ENCODE measurements at places on chromosomes 2 and 18.

GRCh38 chr2:164456619-164457018 is 164.7 kb downstream of the GRB14 start:
- no peak for DNase-seq

- DNase-seq: no peak
Observed at GRCh38 chr2:132875193-132875592, 205.2 kb upstream of the LYPD1 start.

DNA sequence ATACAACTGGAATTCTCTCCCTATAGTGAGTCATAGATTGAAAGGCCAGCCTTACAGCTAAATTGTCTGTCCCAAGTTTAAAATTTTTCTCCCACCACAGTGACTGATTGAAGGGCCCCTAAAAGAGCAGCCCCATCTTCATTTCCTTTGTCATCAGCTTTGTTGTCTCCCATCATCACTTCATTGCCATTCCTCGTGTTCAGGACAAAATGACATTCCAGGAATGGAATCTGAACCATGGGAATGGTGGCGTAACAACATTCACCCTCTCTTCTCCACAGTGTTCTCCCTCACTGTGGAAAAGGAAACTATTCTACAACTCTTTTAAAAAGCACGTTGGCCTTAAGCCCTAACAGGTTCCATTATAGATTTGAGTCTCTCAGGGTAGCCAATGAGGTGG is 52.1 kb downstream of the PSTPIP2 start:
- no peak for DNase-seq

DNA sequence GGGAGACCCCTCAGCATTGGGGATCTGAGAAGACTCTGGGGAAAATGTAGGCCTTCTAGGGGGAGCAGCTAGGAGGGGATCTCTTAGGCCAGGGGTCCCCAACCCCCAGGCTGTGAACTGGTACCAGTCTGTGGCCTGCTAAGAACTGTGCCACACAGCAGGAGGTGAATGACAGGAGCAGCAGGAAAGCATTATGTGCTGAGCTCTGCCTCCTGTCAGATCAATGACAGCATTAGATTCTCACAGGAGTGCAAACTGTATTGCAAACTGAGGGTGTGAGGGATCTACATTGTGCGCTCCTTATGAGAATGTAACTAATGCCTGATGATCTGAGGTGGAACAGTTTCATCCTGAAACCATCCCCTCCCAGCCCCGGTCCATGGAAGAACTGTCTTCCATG is 127.3 kb downstream of the SCG2 start:
- no peak for DNase-seq

DNA sequence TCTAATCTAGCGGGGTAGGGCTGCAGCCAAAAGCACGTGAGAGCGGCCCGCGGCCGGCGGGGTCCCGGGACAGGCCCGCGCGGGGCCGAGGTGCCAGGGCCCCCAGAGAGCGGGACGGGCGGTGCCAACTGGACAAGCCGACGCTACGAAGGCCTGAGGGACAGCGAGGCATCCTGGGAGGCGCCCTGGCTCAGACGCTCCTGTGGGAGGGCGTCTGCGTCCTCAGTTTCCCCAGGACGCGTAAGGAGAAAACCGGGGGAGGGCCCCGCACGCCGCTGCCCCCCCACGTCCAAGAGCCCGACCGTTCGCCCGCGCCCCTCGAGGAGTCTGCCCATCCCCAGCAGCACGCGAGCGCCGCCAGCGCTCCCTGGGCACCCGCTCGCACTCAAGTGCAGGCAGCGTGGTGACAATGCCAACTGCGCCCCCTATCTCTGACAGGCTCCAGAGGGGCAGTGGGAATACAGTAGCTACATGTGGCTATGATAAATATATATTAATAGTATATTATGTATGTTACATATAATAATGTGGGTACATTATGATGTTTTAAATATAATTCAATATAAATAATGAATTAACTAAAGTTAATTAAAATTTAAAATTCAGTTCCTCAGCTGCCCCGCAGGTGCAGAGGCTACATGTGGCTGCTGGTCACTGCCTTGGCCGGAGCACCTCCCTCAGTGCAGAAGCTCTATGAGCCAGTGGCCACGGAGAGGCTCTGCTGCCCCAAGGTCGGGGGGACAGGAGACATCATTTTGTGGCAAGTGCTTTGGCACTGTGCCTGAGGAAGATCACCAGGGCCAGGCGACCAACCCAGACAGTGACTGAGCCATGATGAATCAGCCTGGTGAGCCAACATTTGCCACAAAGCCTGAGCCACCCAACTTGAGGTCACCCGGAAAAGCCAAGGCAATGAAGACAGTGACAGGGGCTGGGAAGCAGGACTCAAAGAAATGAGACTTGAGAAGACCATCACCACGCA is 5.5 kb upstream of the SFT2D3 start:
- no peak for DNase-seq

DNA sequence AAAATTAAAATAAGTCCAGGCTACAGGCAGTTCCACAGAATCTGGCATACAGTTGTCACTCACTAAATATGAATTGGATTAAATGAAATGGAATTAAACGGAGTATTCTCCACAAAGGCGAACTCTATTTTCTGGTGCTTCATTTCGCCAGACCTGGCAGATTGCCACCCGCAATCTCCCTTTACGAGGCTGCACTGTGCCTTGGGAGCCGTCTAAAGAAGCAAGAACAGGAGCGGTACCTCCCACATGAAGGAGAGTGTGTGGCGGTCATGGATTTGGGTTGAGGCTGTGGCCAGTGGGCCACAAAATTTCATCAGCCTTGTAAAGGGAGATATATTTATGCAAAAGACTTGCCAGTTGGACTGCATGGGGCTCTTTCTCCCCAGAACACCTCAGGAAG is 151.0 kb downstream of the OSR1 start:
- DNase-seq: no peak

- peak; percentile 74 for DNase-seq
Observed at GRCh38 chr18:67515942-67516538, 480 bp downstream of the DSEL start.

- DNase-seq: no peak
Observed at GRCh38 chr2:236745420-236746210, 176.0 kb downstream of the ACKR3 start.

- DNase-seq: no peak
Observed at GRCh38 chr2:21779786-21780185, 656.0 kb downstream of the TDRD15 start.

GRCh38 chr2:50865235-50865634 is 166.7 kb downstream of the NRXN1 start:
- no peak for DNase-seq

DNA sequence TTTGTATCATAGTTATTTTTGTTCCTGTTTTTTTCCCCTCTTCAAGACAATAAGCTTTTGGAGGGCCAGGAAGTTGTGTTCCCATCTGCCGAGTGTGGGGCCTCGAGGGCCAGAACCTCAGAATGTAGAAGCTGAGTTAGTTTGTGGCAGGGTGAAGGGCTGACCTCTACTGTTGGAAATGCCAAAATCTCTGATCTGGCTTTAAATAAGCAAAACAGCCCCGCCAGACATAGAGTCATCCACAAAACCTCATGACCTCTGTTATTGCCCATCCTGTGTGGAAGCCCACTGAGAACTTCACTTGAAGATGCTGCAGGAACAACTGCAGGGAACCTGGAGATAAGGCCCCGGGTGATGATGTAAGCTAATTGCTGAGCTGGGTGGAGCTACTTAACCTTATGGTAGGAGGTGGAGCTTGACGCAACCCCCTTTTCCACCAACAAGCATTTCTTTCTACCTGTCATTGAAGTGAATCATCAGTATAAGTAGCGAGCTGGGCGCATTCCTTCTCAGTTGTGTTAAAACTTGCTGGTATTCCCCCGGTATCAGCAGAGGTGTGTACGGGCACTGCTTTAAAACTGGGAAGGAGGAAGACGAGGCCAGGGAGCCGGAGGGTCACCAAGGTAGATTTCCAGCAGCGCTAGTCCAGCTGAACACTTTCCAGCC is 177.2 kb downstream of the NEDD4L start:
- DNase-seq: no peak

- no peak for DNase-seq
Observed at GRCh38 chr2:111157798-111158197, 37.1 kb downstream of the BCL2L11 start.

DNA sequence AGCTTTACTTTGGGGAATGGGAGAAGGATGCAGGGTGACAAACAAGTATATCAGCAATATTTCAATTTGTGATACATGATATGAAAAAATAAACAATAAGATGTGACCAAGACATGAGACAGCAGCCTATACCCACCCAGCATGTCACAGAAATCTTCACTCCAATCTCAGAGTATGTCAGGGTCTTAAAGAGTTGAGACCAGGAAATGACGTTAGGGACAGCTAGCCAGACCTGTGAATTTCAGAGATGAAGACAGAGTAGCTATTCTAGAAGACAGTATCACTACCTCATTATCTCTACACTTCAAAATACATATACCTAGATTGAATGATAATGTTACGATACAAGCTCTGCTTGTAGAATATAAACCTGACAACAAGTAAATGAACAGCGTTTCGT is 282.8 kb downstream of the ZEB2 start:
- no peak for DNase-seq

- DNase-seq: no peak
Observed at GRCh38 chr2:161243312-161243711, 64.9 kb upstream of the PSMD14 start.

- no peak for DNase-seq
Observed at GRCh38 chr2:24225499-24226242, 50.8 kb downstream of the FAM228A start.

DNA sequence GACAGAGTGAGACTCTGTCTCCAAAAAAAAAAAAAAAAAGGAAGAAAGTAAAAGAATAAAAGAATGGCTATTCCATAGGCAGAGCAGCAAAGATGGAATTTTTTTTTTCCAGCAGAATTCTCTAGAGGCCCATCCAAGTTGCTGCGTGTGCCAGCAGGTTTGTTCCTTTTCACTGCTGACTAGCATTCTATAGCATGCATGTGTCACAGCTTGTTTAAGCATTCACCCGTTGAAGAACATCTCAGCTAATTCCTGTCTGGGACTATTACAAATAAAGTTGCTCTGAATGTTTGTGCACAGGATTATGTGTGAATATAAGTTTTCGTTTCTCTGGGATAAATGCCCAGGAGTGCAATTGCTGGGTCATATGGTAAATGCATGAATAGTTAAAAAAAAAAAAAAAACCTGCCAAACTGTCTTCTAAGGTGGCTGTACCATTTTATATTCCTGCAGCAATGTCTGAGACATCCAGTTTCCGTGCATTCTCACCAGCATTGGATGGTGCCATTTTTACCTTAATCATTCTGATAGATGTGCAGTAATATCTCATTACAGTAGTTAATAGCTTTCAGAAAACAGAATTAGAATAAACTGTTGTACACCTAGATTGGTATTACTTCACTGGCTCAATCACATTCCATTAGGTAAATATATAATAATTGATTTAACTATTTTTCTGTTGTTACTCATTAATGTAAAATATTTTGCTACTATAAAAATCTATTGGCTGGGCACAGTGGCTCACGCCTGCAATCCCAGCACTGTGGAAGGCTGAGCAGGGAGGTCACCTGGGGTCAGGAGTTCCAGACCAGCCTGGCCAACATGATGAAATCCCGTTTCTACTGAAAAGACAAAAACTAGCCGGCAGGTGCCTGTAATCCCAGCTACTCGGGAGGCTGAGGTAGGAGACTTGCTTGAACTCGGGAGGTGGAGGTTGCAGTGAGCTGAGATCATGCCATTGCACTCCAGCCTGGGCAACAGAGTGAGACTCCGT is 47.5 kb upstream of the ASAP2 start:
- DNase-seq: no peak

- DNase-seq: no peak
Observed at GRCh38 chr2:28202719-28203118, 189.9 kb upstream of the FOSL2 start.

DNA sequence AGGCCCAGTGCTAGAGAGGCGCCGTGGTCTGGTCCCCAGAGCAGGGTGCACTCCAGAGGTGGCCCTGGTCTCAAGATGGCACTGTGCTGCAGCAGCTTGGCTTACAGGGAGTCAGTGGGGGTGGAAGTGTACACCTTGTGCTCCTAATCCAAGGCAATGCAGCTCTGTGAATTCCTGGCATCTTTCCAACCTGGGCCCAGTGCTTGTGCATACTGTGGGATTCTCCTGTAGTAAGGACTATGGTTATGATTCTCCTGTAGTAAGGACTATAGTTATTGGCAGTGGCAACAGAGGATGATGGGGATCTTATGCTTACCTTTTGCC is 616.7 kb upstream of the REG3G start:
- DNase-seq: no peak

GRCh38 chr2:64639691-64640090 is 14.0 kb downstream of the SERTAD2 start:
- DNase-seq: no peak

DNA sequence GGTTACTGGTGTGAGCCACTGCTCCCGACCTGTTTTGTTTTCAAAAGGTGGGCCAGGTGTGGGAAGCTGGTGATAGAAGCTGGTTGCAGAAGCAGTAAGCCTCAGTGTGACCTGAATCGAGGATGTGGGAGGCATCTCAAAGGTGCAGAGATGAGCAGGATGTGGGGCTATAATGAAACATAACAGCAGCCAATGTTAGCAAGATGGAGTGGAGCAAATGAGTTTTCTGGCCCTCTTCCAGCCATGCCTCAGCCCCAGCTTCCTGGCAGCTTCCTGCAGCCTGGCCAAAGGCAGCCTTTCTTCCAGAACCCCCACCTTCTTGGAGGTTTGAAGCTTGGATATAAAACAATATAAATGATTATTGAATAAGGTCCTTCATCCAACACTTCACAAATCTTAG is 184.8 kb downstream of the NCK2 start:
- DNase-seq: no peak

DNA sequence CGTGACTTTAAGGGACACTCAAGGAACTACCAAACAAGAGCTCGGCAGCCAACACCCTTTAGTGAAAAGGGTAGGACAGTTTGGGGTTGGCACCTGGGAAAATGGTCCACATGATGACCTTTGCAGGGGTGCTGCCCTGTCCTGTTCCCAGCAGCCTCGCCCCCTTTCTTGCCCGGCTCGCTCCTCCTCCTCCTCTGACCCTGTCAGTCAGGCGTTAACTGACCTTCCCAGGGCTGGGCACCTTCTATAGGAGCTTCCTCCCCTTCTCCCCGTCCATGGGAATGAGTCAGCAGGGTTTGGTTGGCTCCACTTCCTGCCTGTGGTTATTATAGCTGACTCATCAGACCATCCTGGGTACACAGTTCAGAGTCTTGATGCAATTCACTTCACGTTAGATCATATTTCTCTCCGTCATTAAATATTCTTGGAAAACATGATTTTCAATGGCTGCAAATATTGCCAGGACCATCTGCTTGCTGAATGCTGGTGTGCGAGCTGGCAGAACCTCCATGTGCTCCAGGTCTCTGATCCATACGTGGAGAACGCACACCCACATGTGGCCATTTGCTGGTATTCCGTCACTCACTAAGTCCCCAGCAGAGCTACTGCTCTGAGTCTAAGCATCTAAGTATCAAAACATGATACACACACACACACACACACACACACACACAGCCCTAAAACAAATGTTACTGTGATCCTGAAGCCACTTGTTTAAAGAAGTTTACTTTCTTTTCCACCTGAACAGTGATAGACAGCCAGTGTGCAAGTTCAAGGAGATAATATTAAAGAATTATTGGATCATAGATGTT is 185.0 kb downstream of the ANAPC1 start:
- no peak for DNase-seq
